ENCODE measurements at places on chromosomes 1 and 21.

- no peak for DNase-seq
These were observed 18.9 kb downstream of the ANGPTL7 start for GRCh38 chr1:11207898-11208611.

DNA sequence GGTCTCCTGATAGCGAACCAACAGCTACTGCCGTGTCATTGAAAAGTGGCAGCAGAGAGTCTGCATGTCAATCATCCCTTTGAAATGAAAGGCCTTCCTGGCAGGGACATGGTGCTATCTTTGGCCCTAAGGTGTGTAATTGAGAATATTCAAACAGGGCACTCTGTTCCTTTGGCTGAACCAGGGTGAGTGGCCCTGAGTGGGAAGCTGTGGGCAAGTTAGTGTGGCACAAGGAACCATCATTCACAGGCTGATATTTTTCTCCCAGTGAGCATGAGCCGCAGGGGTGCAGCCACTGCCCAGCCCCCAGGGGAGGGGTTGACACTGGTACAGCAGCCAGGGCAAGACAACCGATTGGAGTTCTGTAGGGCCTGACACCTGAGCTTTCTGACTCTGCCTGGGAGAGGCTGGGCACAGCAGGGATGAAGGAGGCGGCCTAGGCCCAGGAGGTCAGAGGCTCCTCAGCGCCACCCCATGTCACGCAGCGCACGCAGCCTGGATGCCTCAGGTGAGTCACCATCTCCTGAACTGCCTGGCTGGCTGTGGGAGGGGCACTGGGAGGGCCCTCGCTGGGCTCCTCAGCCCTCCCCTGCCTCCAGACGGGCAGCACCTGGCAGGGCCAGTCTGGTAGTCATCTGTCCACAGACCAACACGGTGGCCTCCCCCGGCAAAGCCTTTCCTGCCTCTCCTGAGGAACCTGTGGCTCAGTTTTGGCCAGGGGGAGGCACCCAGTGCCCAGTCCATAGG, 13.2 kb downstream of the QSOX1 start:
- no peak for DNase-seq

DNA sequence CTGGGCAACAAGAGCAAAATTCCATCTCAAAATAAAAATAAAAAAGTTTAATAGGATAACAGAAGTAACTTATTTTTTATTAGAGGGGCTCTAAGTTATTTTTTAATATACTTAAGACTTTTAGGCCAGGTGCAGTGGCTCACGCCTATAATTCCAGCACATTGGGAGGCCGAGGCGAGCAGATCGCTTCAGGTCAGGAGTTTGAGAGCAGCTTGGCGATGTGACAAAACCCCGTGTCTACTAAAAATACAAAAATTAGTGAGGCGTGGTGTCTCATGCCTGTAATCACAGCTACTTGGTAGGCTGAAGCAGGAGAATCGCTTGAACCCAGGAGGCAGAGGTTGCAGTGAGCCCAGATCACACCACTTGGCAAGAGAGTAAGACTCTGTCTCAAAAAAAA, 180.5 kb upstream of the NR5A2 start:
- DNase-seq: no peak

- DNase-seq: no peak
These were observed 20.2 kb downstream of the NFYC start for GRCh38 chr1:40711465-40712404.

GRCh38 chr1:42419126-42419821, 36.5 kb downstream of the ZMYND12 start:
- peak; percentile 72 for DNase-seq

DNA sequence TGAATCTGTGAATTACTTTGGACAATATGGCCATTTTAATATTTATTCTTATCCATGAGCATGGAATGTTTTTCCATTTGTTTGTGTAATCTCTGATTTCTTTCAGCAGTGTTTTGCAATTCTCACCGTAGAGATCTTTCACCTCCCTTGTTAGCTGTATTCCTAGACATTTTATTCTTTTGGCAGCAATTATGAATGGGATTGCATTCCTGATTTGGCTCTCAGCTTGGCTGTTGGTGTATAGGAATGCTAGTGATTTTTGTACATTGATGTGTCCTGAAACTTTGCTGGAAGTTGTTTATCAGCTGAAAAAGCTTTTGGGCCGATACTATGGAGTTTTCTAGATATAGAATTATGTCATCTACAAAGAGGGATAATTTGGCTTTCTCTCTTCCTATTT, 44.2 kb upstream of the NEGR1 start:
- DNase-seq: no peak

- no peak for DNase-seq
These were observed 32.1 kb downstream of the ARID4B start for GRCh38 chr1:235295902-235296350.

DNA sequence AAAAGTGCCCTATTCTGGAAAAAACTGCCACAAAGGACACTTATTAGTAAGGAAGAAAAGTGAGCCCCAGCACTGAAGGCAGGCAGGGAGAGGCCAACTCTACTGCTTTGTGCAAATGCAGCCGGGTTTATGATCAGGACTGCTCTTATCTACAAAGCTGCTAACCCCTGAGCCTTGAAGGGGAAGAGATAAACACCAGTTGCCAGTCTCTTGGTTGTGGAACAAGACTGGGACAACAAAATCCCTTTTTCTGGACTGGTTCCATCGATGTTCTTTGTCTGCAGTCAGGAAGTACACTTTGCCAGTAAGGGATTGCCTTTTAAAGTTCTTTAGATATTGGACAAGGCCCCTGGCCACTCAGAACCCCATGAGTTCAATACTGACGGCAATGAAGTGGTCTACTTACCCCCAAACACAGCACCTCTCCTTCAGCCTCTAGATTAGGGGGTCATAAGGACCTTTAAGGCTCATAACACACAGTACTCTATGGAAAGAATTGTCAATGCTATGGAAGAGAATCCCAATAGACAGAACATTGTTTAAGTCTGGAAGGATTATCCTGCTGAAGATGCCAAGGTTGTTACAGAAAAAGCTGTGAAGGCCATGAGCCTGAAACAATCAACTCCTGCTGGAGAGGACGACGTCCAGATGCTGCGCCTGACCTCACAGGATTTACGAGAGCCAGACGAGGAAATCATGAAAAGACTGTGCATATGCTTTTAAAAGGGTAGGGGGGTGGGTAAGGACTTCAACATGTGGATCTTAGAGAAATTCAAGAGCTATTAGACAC, 43.6 kb downstream of the GNB1 start:
- DNase-seq: no peak

DNA sequence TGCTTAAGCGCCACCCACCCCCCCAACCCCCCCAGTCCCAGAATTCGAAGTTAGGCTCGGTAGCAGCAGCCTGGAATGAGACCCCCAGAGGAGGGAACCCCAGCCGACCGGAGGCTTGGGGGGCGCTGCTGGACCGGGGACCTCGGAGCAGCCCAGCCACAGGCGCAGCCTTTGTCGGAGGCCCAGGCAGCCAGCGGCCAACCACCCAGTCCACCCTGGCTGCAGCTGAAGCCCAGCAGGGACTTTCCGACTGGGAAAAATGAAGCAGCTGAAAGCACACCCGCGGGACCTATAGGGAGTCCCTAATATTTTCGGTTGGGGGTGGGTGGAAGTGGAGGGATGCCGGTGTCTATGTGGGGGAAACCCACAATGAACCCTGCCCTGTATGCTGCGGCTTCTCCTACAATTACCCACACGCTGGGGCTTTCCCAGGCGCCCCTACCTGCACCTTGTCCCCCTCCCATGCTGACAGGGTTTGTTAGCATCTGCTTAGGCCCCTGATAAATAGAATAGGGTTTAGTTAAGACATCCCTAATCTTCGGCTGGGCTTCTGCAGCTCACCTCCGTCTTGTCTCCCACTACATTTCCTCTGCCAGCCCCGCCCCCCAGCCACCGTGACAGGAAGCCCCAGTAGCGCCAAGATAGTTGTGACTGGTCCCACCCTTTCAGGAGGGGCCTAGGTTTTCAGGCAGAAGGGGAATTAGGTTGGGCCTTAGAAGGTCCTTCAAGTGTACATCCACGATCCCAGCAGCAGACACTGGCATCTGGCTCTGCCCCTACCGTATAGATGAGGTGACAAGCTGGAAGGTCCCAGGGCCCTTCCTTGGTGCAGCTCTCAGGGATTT, 838 bp downstream of the CCDC28B start:
- no peak for DNase-seq

DNA sequence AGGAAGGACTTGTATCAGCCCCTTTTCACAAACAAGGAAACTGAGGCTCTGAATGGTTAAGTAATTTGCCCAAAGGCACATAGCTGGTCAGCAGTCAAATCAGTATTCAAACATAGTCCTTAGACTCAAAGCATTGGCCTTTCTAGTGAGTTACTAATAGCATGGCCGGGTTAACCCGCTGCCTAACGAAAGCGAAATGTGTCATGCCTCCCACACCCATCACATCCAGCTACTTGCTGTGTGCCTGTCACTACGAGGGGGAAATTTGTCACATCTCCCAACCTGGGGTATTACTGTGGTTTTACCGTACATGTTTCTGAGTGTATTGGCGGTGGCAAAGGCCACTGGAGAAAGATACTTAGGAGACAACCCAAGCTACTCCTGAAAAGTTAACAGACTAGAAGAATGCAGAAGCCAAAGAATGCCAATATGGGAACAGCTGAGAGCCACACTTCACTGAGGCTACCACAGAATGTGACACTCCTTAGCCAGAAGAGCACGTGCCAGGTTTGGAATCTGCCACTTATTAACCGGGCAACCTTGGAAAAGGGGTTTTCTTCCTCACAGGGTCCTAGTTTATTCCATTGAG, 363.5 kb downstream of the KCNH1 start:
- DNase-seq: no peak

GRCh38 chr1:110555807-110556470, 37.0 kb upstream of the KCNA10 start:
- DNase-seq: no peak

- peak; percentile 55 for DNase-seq
These were observed 35.2 kb downstream of the SYT6 start for GRCh38 chr1:114118351-114118990.

DNA sequence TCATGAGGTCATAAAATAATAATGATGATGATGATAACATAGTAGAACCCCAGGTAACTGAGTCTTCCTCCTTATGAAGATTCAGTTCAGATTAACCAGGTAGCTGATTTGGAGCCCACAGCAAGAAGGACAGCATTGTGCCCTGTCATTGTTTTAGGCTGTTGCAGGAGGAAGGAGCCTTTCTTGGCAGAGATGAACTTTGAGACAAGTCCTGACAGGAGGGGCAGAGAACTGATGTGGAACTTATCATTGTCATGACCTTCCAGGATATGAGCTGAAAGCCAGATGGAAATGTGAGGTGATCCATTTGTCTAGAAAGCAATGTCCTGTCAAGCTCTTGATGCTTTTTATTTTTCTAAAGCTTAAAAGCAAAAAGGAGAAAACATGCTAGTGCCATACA, 132.6 kb upstream of the COA6 start:
- no peak for DNase-seq

- no peak for DNase-seq
These were observed 114.7 kb upstream of the WNT4 start for GRCh38 chr1:22257290-22258275.

- no peak for DNase-seq
These were observed 56.4 kb downstream of the GRIK3 start for GRCh38 chr1:36977731-36978406.

DNA sequence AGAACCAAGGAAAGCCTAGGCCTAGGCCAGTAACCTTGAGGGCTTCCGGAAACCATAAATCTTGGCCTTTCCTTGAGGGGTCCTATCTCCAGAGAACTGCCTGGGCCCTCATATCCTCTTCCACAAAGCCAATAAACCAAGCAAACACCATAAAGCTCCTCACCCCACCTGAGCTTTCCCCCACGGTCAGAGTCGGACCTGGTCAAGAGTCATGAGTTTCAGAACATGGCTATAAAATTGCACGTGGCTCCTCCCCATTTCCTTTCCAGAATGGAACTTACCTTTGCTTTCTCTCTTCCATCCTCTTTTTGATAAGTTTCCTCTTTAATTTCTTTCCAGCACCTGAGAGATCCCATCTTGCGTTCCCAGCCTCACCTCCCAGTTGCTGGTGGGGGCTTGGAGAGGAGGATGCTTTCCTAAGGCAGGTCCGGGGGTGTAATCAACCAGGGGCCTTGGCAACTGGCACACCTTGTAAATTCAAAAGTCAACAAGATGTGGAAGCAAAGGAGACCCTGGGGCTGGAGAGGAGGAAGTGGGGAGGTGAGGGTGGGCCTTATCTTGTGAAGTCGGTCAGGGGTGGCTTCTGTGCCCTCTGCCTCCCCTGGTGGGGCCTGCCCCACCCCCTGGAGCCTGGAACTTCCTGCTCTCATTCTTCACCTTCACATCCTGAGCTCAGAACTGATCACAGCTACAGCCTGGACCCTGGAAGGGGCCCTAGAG, 259.9 kb downstream of the FOXD2 start:
- DNase-seq: no peak

GRCh38 chr1:187185389-187185788, 356.6 kb downstream of the PLA2G4A start:
- DNase-seq: no peak

DNA sequence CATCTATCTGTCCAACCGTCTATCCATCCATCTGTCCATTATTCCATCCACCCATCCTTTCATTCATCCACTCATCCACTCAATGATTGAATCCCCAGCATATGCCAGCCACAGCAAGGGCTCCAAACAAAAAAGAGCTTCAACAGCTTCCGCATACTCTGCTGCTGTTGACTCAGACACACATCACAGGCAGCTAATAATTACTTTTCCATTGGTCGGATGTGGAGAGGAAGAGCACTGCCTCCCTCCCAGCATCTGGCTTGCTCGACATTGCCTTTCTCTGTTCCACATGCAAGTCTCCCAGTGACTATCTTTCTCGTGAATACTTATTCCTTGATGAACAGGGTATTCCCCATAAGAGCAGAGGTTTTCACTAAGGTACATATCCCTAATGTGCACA, 176.5 kb downstream of the HIVEP3 start:
- DNase-seq: no peak

DNA sequence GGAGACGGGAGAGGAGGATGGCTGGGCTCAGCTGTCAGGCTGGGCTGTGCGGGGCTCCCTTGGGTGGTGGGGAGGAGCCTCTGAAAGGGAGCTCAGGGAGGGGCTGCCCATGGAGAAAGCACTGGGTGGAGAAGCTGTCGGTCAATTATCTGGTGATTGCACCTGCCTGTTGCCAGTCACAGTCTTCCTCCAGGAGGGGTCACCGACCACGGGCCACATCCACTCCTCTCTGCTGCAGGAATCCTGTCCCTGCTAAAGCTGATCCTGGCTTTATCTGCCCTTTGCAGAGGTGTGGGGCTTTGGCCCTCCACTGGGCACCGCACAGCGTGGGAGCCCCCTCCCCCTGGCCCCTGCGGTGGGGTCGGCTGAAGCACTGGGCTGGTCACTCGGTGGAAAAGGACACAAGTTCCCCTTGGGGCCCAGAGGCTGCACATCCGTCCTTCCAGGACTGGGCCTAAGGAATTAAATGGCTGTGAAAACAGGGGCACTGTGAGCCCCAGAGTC, 21.8 kb upstream of the COL18A1 start:
- DNase-seq: no peak

DNA sequence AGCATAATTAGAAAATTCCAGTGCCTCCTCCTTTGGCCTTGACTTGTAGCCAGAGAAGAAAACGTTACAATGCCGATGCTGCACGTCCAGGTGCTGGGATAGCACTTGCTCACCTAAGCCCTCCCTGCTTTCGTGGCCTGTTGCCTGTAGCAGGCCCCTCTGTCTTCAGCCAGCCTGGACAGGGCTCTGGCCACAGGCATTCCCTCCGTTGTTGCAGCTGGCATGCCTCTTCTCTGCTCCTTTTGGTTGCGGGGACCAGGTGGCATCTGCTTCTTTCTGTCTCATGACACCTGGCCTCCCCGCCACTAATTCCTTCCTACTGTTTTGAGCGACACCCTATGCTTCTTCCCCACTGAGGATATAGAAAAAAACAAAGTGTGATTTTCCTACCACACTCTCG, 54.6 kb upstream of the MORC3 start:
- DNase-seq: no peak
